Activated T-helper 2 cell treated with anti-CD3 and anti-CD28 coated beads, Interferon-gamma antibody, Interleukin-2, Interleukin-4, amounts not matched to agents 10 μg/mL and 5 μg/mL and 100 μg/mL, durations not matched to agents 14 hours and 24 hours and 36 hours (primary cell): ENCODE measurements at places on chromosomes 6 and 20. TPM values are rescaled to one million over a fixed set of nuclear protein-coding genes. Genes with fewer than 3 reads are reported as not detected.

DNA sequence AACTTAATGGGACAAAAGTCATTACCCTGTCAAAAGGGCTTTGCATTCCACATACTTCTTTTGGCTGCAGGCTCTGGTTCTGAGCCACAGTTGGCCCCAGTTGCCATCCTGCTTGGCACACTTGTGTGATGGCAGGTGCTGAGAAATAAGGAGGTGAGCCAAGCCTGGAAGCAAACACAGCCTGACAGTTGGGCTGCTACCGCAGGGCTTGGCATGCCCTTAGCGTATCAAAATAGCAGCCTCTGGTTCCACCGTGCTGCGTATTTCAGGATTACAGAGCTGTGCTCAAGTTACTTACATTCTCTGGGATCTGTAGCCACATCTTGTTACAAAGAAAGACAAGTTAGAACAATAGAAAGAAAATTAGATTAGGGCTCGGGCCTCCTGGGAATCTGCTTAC is 11.1 kb downstream of the MTHFD1L start:
- no peak overlapping the region for H3K4me3 ChIP-seq
- H3K27ac ChIP-seq, result no peak overlapping the region
- H3K4me1 ChIP-seq, result peaks cover 8% of the 10 kb centered on the region
- peaks cover 48% of the 10 kb centered on the region for H3K36me3 ChIP-seq

The ADAM33 gene
- total RNA-seq, result not detected in 2 replicates

DNA sequence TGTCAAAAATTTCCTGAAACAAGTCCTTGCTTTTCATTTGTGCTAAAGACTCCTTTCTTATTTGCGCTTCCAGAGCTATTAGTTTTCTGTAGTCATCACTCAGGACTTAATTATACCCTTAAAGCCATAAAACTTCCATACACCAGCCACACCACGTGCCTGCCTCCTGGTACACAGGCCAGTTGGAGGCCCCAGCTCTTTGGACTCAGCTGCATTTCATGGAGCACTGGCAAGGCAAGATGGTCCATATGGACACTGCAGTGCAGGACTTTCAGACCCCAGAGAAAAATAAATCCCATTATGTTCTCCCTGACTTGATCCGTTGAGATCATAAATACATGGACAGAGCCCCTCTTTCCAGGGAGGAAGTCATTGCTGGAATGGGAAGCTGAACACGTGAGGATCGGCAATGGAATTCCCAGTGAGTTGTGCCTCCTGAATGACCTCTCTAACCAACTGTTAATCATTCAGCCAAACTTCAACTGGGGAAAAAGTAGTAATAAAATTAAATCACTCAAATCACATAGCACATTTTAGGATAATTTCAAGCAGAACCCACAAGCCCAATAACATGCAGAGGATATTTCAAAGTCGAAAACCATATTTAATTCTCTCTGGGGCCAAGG is 173.1 kb downstream of the HACE1 start:
- no peak overlapping the region for H3K4me3 ChIP-seq
- no peaks in the 10 kb centered on the region for H3K36me3 ChIP-seq
- DNase-seq, result no peak
- H3K27me3 ChIP-seq, result peaks cover 2% of the 10 kb centered on the region
- H3K27ac ChIP-seq, result no peak overlapping the region

GRCh38 chr6:99901596-99902384 is 92.2 kb downstream of the MCHR2 start:
- peaks cover 4% of the 10 kb centered on the region for H3K27me3 ChIP-seq
- no peak overlapping the region for H3K4me3 ChIP-seq
- H3K36me3 ChIP-seq, result no peaks in the 10 kb centered on the region
- no peaks in the 10 kb centered on the region for H3K4me1 ChIP-seq
- DNase-seq, result no peak

GRCh38 chr20:20459726-20460125 is 91.8 kb downstream of the INSM1 start:
- H3K36me3 ChIP-seq, result peaks cover 39% of the 10 kb centered on the region
- no peaks in the 10 kb centered on the region for H3K27me3 ChIP-seq
- peaks cover 25% of the 10 kb centered on the region for H3K4me1 ChIP-seq
- DNase-seq, result no peak

DNA sequence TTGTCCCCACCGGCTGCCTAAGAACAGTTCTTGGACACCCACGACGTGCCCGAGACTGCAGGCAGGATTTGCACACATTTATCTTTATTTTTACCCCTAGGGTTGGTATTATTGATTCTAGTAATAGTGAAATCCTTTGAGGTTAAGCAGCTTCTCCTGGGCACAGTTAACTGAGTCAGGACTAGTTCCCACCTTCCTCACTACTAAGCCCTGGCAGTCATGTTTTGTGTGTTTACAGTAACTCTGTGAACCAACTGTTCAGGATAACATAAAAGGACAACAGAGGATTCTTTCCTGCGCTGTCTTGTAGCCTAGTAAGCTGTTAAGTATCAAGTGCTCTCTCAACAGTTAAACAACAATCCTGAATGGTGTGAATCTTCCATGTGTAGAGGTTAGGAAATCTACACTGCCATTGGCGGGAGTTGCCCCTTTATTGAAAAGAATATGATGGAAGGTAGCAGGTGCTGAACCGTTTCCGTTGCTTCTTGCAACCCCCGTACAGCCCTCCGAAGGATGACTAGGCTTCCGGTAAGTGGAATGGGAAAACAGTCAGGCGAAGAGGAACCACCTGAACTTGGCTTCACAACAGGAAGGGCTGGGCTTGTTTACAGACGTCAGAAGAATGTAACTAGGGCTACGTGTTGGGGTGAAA is 979 bp upstream of the SOD2 start:
- H3K27ac ChIP-seq, result peak overlapping the region; percentile 95
- H3K36me3 ChIP-seq, result peaks cover 19% of the 10 kb centered on the region
- H3K27me3 ChIP-seq, result no peaks in the 10 kb centered on the region
- H3K4me1 ChIP-seq, result peaks cover 28% of the 10 kb centered on the region

DNA sequence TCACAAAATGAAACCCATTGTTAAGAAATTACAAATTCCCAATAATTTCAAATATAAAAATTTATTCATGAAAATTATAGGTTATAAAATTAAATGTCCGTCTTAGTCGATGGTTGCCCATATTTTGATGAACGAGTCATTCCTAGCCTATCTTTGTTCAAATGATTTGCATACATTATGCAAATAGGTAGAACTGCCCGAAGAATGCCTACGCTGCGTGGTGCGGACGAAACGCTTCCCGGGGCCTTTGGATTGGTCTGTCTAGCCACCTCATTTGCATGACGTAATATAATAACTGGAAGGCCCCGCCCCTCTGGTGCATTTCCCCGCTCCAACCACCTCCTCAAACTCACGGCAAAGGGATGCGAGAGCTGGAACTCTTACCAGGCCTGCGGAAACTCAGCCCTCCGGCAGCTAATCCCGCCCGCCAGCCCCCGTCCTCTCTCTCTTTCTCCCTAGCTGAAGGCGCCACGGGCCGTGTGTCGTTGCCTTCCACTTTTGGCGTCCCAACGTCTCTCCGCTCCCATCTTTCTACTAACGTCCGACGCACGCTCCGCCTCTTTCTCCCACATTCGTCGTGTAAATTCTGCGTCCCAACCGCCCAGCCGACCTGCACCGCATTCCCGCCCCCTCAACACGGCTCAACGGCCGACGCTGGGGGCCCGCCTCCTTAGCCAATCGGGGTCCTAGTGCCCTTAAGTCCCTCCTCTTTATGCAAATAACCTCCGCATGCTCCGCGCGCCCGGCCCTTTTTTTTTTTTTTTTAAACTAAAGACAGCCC is 520 bp upstream of the PRRC2A start:
- H3K36me3 ChIP-seq, result peaks cover 44% of the 10 kb centered on the region
- H3K27me3 ChIP-seq, result no peaks in the 10 kb centered on the region
- DNase-seq, result peak; percentile 98
- peak overlapping the region; percentile 94 for H3K27ac ChIP-seq

DNA sequence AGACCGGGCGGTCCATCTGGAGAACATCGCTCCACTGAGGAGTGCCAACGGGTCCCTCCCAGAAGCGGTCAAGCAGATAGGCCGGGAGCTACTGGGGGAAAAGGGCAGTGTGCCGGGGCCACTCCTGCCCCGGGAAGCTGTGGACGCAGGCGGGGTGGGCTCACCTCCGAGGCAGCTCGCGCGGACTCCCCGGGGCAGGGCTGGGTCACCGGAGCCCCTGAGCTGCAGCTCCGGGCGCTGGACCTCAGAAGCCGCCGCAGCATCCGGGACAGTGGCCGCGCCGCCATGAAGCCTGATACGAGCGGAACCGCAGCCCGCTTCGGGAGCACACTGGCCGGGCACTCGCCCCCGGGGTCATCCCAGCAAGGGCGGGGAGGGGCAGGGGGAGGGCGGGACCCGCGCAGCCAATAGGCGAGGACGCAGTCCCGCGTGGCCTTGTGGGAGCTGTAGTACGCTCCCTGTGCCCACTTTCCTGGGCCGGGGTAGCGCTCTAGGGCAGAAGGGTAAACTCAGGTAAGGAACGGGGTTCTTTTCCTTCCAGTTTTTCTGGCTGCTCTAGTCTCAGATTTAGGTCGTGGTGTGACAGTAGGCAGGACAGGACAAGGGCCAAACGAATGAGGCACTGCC is at the start of gene MOCS1:
TSS of gene MOCS1 (minus strand) at position 332 of the 627 bp plus-strand sequence. CDS start at position 287, 45 bp downstream.
- peak within 1 kb of the TSS; percentile 71 for H3K4me3 ChIP-seq
- H3K4me1 ChIP-seq, result peaks cover 1% of the 10 kb centered on the region
- no peak within 1 kb of the TSS for H3K27ac ChIP-seq
- peaks cover 29% of the 10 kb centered on the region for H3K27me3 ChIP-seq
- no peaks in the 10 kb centered on the region for H3K36me3 ChIP-seq
- peak; percentile 15 for DNase-seq

DNA sequence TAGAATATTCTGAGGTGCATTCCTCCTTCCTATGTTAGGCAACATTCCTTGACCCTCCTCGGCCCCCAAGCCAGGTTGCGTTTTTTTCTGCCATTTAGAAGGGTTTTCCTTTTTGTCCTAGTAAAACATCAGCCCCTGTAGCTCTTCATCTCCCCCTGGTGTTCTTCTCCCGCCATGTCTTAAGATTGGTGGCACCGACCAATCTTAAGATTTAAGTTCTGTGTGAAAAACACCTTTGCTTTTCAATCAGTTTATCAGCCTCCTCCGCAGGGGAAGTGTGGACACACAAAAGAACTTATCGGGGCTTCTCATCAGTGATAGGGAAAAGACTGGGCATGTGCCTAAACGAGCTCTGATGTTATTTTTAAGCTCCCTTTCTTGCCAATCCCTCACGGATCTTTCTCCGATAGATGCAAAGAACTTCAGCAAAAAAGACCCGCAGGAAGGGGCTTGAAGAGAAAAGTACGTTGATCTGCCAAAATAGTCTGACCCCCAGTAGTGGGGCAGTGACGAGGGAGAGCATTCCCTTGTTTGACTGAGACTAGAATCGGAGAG is 719 bp upstream of the EDN1 start:
- no peak overlapping the region for H3K27ac ChIP-seq
- peak overlapping the region; percentile 79 for H3K4me3 ChIP-seq
- H3K27me3 ChIP-seq, result peaks cover 56% of the 10 kb centered on the region
- DNase-seq, result peak; percentile 26
- no peaks in the 10 kb centered on the region for H3K36me3 ChIP-seq

GRCh38 chr6:15502446-15503345 is 160.1 kb downstream of the DTNBP1 start:
- no peaks in the 10 kb centered on the region for H3K4me1 ChIP-seq
- no peaks in the 10 kb centered on the region for H3K27me3 ChIP-seq
- DNase-seq, result no peak
- H3K36me3 ChIP-seq, result peaks cover 92% of the 10 kb centered on the region
- no peak overlapping the region for H3K27ac ChIP-seq
